GM12891 (cell line): ENCODE measurements at places on chromosomes 11 and 22.

DNA sequence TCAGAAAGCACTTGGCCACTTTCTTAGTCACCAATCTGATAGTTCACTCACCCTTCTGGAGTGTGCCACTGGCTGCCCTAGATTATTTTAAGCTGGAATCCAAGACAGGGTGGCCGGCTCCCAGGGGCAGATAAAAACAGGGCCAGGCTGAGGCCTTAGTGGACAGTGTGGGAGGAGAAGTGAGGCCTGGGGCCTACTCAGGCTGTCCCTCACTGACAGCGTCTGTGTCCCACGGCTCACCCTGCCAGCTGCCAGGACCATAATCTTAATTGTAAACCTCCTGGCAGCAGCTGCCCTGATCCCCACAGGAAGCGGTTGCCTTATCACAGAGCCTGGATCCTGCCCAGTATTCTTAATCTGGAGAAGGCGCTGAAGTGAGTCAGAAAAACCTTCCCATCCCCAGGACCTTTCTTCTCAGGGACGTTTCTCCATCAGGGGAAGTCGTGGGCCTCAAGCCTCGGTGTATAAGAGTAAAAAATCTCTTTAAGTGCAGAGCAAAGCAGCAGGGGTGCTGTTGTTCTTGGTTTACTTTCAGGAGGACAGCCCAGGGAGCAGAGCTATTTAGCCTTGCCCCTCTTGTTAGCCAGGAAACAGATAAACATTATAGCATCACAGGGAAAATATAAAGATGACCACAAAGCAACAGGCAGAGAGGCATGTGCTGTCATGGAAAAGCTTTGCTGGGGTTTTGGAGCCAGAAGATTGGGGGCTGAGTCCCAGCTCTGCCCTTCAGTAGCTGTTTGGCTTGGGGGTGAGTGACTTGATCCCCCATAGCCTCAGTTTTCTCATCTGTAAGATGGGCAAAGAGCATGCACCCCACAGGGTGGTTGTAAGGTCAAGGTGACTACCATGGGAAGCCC lies 39.6 kb downstream of the TSPAN18 start:
- DNase-seq: no peak

- no peak for DNase-seq
Measured at GRCh38 chr11:57604296-57605027, 7.0 kb downstream of the SERPING1 start.

- DNase-seq: no peak
Measured at GRCh38 chr11:65492637-65493366, 6.0 kb upstream of the MALAT1 start.

DNA sequence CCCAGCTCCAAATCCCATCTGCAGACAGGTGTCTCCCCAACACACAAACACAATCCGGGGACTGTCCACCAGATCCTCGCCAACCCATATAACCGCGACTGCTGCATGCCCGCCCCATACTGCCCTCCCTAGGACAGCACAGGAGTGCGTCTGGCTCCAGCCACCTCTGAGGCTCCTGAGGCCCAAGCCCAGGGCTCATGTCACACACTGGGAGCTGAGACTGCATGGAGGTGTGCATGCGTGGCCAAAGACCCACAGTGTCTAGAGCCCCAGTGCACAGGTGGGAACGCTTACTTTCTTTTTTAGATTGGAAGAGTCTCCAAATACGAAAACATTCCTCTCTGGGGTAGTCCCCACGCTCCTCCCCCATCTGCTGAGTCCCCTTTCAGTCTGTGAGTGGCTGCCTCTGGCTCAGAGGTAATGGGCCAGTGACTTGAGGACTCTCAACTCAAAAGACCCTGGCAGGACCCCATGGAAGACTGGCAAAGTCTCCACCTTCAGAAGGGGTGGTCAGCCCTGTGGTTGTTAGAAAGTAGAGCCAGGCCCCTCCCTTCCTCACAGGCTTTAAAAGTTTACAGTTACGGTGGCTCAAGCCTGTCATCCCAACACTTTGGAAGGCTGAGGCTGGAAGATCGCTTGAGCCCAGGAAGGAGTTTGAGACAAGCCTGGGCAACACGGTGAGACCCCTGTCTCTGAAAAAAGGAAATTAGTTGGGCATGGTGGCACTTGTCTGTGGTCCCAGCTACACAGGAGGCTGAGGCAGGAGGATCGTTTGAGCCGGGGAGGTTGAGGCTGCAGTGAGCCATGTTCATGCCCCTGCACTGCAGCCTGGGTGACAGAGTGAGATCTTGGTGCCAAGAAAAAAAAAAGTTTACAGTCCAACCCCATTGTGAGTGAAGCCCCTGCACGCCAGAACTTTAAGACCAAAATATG lies 2.3 kb downstream of the CBX7 start:
- no peak for DNase-seq

DNA sequence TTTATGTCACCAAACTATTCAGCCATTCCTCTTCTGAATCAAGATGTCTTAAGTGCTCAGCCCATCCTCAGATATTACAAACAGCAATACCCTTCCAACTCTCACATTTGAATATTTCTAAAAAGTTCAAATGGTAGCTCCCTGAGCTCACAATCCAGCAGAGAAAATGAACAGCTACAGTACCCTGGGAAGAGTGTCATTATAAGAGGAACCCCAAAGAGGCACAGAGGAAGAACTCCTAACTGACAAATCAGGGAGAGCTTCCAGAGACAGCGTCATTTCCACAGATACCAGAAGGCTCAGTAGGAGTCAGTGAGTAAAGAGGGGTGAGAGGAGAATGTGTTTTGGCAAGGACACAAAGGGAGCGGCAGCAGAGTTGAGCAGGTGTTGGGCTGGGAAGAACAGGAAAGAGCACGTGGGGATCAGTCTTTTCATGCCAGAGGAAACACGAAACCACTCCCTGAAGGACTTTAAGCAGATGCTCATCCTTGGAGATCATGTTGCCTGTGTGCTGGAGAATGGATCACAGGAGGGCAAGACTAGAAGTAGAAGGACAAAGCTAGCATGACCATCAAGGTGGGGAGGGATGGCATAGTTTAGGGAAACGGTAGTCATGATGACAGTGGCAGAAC lies 4.3 kb downstream of the CLTCL1 start:
- DNase-seq: no peak

DNA sequence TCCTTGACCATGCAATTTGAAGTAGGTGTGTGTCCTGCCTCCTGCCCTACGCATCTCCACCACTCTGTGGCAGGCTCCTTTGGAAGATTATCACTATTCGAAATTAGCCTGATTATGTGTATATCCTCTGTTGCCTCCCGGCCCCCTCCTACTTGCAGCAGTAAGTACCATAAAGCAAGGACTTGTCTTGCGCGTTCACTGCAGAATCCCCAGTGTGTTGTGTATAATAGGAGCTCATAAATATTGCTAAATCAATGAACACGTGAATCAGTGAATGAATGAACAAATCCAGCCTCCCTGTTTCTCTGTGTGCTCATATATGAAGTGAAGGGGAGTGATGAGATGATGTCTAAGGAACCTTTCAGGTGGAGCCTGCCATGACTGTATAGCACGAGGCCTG lies 210.7 kb downstream of the DBX1 start:
- no peak for DNase-seq

DNA sequence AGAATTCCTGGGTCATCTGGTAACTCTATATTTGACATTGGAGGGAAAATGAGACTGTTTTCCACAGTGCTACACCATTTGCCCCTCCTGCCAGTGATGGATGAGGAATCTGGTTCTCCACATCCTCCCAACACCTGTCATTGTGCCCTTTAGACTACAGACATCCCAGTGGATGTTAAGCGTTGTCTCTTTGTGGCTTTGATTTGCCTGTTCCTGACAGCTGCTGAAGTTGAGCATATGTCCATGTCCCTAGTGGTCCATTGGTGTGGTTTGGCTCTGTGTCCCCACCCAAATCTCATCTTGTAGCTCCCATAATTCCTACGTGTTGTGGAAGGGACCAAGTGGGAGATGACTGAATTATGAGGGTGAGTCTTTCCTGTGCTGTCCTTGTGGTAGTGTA lies 88.5 kb downstream of the BRD1 start:
- no peak for DNase-seq

- no peak for DNase-seq
Measured at GRCh38 chr11:58902881-58903280, 36.4 kb upstream of the GLYATL1 start.

GRCh38 chr11:70127653-70128434 lies 49.7 kb downstream of the ANO1 start:
- DNase-seq: no peak

GRCh38 chr11:20654038-20654437 lies 15.3 kb upstream of the NELL1 start:
- no peak for DNase-seq

GRCh38 chr22:35329114-35329847 lies 29.6 kb downstream of the TOM1 start:
- no peak for DNase-seq

DNA sequence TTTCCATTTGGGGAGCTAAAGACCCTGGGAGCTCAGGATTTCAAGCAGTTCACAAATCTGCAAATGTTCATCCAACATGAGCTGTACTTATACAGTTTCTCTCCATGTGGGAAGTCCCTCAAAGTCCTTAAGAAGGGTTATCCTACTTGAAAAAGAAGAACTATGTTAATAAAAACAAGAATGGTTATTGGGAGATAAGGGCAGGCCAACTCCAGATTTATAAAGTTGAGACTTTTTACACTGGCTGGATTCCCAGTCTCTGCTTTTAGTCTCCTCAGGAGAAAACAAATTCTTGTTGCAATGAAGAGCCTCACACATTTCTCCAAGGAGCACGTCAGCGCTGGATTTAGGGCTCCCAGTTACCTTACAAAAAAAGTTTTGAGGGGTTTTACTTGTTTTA lies 34.2 kb upstream of the CTTN start:
- no peak for DNase-seq

DNA sequence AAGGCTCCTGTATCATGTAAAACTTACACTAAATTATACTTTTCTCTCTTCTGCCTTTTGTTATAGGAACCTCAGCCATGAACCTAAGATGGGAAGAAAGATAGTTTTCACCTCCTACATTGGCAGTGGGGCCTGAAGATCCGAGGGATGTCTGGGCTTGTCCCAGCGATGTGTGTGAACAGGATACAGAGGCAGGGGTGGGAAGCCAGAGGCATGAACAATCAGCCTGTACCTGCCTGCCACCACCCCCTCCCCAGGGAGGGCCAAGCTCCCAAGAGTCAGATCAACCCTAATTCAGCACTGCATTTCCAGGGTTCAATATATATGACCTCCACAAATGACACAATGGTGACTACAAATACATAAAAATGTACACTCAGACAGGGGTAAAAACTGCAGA lies 9.4 kb downstream of the KIAA0930 start:
- no peak for DNase-seq

- DNase-seq: no peak
Measured at GRCh38 chr22:18008136-18008535, 16.2 kb downstream of the MICAL3 start.

- no peak for DNase-seq
Measured at GRCh38 chr11:64976651-64977050, 4.7 kb upstream of the MAJIN start.

- DNase-seq: no peak
Measured at GRCh38 chr22:49269928-49270327, 557.7 kb downstream of the BRD1 start.

DNA sequence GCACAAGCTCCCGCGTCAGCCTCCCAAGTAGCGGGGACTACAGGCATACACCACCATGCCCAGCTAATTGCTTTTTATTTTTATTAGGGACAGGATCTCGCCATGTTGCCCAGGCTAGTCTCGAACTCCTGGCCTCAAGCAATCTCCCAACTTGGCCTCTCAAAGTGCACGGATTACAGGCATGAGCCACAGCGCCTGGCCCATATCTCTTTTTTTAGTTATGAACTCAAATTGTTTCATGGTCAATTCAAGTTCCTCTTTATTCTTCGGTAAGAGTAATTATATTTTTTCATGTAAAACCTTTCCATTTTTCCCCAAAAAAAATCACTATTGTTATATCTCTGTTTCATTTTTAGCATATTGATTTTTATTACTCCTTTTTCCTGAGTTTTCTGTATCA lies 25.5 kb downstream of the FCHSD2 start:
- DNase-seq: no peak

- no peak for DNase-seq
Measured at GRCh38 chr11:81963018-81963417, 770.6 kb downstream of the FAM181B start.

DNA sequence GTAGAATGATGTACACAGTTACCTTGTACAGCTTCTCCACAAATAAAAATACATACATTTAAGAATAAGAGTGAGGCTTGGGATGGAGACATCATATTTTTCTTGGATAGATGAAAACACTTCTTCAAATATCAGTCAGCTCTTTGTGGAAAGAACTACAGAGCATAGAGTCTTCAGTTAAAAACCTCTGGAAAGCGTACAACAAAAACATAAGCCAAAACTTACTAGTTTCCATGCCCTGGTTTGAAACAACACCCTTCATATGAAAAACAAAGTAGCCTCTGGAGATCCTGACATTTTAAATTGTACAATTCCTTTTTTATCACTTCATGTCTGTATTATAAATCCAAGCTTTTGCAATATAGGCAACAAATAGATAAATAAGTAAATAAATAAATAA lies 7.0 kb upstream of the CEP126 start:
- DNase-seq: no peak

DNA sequence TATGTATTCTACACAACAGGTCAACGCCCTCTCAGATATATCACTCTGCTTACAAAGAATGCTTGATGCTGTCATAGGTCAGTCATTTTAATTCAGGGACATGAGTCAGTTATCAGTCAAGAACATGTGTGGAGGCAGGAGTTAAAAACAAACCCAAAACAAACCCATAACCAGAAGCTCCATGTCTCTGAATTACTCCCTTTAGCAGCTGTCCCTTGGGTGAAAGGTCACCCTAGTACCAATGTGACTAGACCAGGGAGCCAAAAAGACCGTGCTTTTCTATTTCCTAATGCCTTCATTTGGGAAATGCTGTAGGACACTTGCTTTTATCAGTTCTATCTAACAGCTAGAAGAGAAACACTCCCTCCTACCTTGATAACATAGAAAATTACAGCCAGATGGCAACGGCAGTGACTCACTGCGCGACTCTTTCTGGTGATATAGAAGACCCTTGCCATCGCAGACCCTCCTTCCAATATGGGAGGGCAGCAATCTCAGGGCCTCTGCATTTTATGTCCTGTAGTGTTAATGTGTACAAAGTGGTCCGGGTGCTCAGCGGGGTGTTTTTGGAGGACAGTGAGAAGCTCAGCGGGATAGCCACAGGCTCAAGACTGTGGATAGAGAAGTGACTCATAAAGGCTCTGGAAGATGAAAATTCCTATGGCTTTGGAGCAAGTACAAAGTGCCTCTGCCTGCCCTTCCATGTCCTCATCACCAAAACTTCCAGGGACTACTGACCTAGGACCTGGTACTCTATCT lies 24.8 kb downstream of the APOL5 start:
- no peak for DNase-seq
